ENCODE measurements at places on chromosomes 11 and 22.

DNA sequence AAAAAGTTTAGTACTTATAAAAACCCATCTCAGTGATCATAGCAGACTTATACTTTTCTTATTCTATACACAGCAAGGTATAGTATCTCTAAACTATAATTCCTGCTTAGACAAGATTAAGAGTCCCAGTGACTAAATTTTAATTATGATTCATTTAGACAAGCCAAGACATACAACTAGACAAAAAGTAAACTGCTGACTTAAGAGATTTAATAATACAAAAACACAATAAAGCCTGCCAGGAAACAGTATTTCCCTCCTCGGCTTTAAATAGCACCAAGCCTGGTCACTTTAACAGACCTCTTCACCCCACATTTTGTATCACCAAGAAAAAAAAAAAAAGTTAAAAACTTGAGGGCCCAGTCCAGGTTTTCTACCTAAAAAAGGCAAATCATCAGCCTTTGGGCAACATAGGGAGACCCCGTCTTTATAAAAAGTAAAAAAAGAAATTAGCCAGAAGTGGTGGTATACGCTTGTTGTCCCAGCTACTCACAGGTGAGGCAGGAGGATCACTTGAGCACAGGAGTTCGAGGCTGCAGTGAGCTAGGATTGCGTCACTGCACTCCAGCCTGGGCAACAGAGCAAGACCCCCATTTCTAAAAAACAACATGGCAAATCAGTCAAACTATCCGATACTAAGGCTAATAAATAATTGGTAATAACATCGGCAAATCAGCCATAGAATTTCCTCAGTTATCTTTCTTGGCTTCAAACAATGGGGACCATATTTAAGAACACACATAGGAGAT, 53.8 kb downstream of the SIK3 start:
- no peak for DNase-seq

DNA sequence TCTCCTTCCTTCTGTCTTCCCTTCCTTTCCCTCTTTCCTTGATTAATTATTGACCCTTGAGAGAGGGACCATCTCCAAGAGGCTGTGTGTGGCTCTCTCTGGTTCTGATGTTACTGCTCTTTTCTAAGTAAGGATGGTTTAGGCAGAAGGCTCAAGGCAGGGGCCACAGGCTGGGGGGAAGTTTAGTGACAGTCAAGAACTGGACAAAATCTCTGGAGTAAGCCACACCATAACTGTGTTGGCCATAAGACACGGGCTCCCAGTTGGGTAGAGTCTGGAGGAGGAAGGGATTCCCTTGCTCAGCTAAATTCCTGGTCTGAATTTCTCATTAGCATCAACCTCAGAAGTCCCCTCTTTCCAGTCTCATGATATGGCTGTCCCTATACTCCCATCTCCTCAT, 74.7 kb downstream of the BUD13 start:
- no peak for DNase-seq

DNA sequence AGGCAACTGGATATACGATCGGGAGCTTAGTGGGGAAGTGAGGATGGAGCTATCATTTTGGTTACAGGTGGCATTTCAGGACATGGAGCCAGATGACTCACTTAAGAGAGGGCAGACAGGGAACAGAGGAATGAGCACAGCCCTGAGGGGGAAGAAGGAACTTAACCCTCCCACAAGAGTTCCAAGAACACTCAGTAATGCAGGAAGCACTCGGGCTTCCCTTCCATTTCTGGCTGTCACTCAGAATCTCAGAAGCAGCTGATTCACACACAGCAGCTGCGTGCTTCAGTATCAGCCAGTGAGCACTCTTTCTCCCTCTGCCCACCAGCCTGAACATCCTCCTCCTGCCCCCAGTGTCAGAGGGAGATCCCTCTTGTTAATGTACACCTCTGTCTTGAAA, 34.8 kb downstream of the EFCAB6 start:
- peak; percentile 63 for DNase-seq

GRCh38 chr11:35620795-35621194, 2.5 kb downstream of the FJX1 start:
- DNase-seq: no peak

DNA sequence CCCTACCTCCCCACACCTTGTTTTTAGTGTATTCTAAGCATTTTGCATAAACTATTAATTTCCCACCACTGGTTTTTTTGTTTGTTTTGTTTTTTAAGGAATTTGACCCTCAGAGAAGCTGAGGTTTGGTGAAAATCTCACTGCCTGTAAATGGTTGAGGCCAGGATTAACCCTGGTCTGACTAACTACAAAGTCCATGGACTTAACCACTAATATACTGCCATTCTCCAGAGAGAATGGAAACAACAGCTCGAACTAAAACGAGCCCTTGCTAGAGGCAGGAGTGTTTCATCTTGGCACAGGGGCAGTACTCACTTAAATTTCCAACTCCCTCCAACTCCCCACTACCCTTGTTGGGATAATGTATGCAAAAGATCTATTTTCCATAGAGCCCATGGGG, 3.0 kb downstream of the CTNND1 start:
- DNase-seq: no peak
